ENCODE measurements at places on chromosomes 2 and 18.

DNA sequence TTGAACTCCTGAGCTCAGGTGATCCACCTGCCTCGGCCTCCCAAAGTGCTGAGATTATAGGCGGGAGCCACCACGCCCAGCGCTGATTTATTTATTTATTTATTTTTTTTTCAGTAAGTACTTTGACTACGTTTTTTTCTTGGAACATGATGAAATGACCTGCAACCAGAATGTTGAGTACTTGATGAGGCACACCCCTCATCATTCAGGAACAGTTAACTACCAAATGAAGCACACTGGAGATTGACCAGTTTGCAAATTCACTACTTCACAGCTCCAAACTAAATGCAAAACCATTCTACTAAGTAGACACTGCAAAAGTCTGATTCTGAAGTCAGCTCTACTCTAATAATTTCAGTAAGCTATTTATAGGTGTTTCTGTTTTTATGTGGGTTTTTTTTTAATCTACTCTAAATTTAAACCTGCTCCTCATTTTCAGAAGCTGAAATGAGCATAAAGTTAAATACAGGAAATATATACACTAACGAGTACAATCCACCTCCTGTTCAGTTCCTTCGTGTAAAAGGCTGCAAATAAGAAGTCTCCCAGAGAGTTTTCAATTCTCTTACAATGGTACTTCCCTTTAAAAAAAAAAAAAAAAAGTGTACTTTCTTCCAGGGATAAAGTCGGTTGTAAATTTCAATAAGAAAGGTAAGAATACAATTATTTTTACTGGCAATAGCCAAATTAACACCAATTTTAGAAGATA lies 1.4 kb downstream of the GFPT1 start:
- DNase-seq, result peak; percentile 40

DNA sequence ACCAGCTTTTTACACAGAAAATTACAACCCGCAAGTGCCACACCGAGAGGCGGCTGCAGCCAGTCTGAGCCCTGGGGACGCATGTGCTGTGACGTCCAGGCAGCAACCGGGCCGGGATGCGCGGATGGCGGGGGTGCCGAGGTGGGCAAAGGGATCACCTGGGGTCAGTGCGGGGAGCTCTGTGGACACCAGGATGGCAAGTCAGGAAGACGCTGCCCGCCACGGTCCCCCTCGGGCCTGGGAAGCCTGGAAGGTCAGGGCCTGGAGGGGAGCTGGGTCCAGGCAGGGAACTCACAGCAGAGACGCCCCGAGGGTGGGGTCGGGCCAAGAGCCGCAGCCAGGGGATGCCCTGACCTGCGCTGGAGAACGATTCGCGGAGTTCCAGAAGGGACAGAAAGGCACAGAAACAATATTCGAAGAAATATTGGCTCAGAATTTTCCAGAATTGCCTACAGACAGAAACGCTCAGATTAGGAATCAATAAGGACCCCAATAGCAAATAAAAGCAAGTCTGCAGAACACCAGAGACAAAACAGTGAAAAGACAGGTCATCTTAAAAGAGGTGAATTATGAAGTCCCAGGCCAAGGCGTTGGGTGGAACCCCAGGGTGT lies 11.7 kb upstream of the KIF1A start:
- DNase-seq, result no peak

DNA sequence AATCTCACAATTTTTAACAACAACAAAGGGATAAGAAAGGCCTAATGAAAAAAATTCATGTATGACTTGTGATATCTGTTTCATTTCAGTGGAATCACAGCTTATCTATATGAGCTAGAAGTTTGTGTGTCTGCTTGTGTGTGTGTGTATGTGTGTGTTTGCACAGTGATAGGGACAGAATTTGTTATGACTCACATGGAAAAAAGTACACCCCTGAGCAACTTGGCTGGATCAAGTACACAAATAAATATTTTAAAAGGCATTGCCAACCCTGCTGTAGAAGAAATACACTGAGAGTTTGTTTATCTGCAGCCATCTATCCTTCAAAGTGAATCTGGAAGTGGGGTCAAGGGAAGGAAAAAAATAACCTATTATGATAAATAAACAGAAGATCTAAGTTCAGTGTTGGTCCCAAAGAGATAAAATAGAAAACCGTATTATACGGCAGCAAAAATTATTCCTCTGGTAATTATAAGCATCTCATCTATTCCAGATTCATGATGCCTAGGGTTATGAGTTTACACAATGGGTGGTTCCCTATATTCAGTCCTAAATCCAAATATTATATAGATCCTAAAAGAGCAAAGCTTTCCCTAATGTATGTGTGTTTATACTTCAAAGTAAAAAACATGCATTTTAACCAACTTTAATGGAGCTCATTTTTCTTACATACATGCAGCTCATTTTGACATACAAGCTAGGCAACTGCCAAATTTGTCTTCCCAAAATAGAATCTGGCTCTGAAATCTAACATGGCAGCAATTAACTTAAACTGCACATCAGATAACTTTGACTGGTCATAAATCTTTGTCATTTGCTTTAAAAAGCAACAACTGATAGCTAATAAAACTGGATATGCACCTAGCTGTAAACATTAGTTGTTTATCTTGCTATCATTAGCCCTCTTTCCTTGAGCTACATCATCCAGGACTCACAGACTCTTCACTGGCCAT lies 420.6 kb downstream of the IRS1 start:
- DNase-seq, result no peak

DNA sequence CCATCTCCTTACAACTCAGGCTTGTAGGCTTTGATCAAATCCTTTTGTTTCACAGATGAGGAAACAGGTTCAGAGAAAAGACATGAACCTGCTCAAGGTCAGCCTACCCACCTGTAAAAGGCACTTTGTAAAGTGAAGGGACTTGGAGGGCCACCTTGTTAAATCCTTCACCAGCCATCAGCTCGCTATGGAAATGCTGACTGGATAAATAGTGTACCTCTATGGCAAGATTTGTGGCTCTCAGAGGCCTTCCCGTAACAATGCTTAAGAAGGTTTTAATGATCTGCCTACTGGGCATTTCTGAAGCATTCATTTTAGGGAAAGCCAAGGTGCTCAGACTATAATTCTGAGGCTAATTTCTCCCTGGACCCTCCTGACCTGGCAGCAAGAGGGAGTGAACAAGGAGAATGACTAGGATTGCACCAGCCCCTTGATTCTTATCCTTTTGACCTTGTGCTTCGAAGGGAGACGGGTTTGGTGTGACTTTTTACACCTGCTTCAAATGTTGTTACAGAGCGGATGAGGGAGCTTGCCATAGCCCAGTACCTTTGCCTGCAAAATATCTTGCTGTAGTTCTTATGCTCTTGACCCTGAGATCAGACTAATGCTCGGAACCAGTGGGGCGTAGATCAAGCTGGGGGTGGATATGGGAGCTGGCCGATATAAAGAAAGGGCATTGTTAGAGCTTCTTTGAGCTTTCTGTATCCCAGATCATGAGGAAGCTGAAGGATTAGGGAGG lies 90.9 kb upstream of the CXCR4 start:
- DNase-seq, result no peak

DNA sequence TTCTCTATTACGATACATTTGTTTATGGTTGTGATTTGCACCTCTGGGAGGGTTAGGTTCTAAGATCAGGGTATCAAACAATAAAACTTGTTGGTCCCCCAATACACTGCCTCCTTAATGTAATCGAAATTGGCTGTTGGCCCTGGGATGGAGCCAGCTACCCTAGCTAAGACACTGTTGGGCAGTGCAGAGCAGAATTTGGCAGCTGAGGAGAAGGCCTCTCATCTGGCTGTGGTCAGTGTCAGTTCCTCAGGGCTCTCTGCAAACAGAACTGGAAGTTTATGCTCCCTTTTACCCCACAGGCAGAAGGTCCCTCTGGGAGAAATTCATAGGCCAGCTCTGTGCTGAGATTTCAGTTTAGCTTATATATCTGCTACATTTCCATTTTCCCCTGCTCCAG lies 8.6 kb upstream of the HAAO start:
- no peak for DNase-seq

GRCh38 chr2:106708209-106708608 lies 177.8 kb downstream of the ST6GAL2 start:
- DNase-seq, result no peak

All from colonic mucosa (tissue), 4 donors.